Activated CD8-positive, alpha-beta T cell treated with anti-CD3 and anti-CD28 coated beads, Interleukin-2, amount 10 ng/mL, durations not matched to agents 7 days and 5 days (primary cell): ENCODE measurements at places on chromosomes 11 and 22.

DNA sequence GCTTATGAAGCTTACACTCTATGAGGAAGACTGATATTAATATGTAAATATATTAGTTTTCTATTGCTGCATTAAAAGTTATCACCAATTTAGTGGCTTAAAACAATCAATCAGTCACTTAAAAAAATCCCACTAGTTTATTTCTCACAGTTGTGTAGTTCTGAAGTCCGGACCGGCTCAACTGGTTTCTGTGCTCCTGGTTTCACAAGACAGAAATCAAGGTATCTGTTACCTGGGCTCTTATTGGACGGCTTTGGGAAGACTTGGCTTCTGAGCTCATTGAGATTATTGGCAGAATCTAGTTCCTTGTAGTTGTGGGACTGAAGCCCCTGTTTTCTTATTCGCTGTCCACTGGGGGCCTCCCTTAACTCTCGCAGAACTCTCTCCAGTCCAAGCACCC, 343.0 kb downstream of the RAB38 start:
- DNase-seq: no peak

GRCh38 chr11:130023204-130023603, 20.6 kb upstream of the PRDM10 start:
- DNase-seq: no peak

DNA sequence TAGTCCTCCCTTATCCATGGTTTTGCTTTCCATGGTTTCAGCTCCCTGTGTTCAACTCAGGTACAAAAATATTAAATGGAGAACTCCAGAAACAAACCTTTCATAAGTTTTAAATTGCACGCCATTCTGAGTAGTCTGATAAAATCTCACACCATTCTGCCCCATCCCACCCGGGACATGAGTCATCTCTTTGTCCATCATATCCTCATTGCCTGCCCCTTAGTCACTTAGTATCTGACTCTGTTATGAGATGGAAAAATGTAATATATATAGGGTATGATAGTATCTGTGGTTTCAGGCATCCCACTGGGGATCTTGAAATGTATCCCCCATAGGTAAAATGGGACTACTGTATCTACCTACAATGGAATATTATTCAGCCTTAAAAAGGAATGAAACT, 35.5 kb upstream of the FGF3 start:
- DNase-seq: no peak

GRCh38 chr11:32317643-32318042, 117.7 kb downstream of the WT1 start:
- no peak for DNase-seq

DNA sequence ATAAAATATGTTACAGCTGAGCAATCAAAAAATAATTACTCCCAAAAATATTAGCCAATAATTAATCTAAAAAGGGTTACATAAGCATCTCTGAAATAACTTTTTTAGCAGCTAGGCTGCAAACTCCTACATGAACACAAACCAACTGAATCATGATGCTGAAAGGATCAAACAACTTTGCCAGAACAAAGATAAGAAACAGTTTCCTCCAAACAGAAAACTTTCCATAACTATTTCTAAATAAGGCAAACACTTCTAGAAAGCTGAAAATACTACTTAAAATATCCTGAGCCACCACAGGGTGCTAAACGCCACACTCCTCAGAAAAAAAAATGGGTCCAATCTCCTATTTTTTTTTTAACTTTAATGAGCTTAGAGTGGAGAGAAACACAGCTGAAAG, 68.6 kb upstream of the ARHGAP32 start:
- no peak for DNase-seq

DNA sequence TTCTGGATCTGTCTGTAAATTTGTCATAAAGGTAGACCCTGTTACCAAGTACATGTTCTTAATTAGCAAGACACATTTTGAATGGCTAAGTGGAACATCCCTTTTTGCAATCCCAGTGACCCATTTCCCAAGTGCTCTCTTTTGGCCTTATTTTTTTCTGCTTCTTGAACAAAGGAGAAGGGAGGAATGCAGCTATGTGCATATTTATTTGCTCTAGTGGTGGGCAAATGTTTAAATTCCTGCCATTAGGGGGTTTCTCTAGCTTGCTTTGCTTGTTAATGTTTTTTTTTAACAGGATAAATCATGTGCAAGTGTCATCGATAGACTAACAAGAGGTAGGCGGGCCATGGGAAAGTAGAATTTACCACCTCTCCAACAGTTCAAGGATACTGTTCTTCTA, 135.7 kb downstream of the COMMD9 start:
- DNase-seq: no peak

- no peak for DNase-seq
Measured at GRCh38 chr11:127136438-127136837, 135.9 kb upstream of the KIRREL3 start.

DNA sequence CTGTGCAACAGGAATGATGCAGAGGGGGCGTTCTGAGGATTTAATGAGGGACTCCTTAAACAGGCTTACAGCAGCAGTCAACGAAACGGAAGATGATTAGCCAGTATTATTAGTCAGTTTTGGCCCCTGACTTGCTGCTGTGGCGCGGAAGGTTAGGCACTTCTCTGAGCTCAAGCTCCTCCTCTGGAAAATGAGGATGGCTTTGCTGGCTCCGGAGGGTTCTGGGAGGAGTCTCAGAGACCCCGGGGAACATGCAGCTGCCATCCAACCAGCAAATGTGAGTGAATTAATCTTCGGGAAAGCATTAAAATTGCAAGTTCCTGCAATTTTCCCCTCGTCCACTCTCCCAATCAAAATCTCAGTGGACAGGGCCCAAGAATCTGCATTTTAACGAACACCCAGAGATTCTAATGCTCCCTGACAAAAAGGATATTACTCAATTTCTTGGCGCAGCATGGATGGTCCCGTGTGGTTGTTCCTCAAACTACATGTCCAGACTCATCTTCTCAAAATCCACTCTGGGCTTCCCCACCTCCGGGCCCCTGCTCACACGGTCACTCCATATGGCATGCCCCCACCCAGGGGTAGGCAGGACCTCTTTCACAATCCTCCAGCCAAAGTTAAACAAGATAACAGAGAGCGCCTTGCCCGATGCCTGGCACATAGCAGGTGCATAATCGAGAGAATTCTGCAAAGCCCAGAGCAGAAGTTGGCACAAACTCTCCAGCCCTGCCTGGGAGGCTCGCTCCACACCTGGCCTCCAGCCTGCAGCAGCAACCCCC, 6.4 kb downstream of the ELFN2 start:
- no peak for DNase-seq

- no peak for DNase-seq
Measured at GRCh38 chr11:124123622-124124021, 8.4 kb downstream of the VWA5A start.

- no peak for DNase-seq
Measured at GRCh38 chr11:128840137-128840536, 27.0 kb downstream of the KCNJ1 start.
